ENCODE measurements at places on chromosomes 6 and 20.

- no peak for DNase-seq
These were observed 736.6 kb downstream of the EPHA7 start for GRCh38 chr6:92682516-92683398.

- no peak for DNase-seq
These were observed 30.0 kb downstream of the ZNF184 start for GRCh38 chr6:27442932-27443331.

DNA sequence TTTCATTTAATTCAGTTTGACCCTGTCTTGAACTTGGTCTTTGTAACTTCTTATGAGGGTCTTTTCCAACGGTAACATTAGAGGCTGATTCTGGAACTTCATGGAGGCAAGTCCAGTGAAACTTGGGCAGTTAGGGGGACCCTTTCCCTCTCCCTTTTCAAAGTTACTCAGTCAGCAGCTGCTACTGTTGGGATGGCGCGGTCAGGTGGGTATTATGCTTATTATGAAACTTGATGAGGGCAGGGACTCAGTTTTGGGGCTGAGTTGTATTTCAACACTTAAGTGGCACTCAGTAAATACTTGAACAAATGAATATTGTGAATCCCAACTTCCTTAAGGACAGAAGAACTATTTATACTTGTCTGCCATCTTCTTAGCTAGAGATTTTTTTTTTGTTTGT, 20.8 kb downstream of the TOP1 start:
- no peak for DNase-seq

GRCh38 chr6:71396410-71396801, 107.8 kb downstream of the OGFRL1 start:
- no peak for DNase-seq

GRCh38 chr6:156832231-156832647, 55.1 kb downstream of the ARID1B start:
- DNase-seq = no peak

- DNase-seq = no peak
These were observed 104.5 kb downstream of the NOL4L start for GRCh38 chr20:32480371-32481241.

DNA sequence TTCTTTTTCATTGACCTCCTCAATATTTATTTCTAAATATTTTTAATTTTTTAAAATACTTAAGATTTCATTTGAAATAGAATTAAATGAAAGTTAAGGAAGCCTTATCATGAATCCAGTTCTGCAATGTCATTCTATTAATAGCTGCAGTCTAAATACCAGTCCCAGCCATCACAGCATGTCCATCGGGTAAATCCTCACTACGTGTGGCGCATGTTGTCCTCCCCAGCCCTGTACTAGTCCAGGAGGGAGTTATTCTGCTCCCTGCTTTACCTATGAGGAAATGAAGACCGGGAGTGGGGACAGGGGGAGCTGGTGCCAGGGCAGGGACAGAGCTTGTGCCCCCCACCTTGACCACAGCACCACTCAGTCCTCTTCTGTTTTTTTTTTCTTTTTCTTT, 125.1 kb upstream of the QKI start:
- no peak for DNase-seq

- no peak for DNase-seq
These were observed 1.1 kb upstream of the BNIP5 start for GRCh38 chr6:36337814-36338213.

DNA sequence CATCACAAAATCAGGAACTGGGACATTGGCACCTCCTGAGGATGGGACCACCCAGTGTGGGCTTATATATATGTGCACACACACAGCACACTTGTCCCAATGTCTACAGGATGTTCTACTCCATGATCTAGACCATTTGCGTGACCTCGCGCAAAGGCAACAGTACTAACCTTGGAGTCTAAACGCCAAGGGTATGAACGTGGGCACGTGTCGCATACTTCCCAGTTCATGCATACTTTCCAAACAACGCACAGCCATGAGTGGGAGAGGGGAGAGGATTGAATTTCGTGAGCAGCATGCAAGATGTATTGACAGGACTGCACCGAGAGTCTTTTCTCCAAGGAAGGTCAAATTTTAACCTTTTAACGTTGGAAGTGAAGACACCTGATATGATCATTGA, 214.2 kb upstream of the QKI start:
- DNase-seq = no peak

DNA sequence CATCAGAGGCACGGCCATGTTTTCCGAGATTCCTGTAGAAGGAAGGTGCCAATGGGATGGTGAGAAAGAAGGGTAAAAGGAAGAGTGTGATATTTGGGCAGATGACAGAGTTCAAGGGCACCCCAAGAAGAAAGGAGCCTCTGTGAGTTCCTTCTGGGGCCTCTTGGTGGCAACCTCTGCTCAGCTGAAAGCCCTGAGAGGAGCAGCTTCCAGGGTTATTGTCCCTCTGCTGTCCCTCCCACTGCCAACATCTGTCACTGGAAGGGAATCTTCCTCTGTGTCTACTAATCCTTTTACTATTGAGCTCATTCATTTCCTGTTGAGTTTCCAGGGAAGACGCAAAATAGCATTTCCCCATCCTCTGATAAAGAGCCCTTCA, 40.0 kb upstream of the KCNK16 start:
- peak; percentile 65 for DNase-seq

Data from SK-N-MC (cell line).